ENCODE measurements at places on chromosomes 7 and 10. TPM values are rescaled to one million over a fixed set of nuclear protein-coding genes. Genes with fewer than 3 reads are reported as not detected.

DNA sequence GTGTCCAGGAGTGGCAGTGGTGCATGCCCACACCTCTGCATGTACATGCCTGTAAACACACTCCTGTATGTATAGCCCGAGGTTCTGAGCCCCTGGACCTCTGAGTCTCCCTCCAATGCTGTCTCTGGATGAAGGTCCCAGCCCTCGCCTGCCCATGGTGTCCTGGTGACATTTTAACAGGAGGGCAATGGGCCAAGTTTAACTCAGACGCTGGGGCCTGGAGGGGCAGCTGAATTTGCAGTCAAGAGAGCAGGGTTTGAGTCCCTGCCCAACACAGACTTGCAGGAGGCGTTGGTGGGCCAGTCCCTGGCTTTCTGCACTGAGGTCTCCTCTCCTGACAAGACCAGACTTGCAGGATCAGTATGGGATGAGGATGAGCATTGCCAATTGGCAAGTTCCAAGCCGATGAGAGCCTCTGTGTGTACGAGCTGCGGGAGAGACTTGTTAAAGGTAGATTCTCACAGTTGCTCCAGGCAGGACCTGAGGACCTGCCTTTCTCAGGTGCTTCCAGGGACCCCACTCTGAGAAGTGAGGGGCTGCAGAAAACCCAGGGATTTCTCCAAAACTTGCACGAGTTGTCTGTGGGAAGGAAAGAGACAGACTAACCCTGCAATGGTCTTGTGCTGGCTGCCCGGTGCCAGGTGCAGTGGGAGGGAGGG is 141.9 kb downstream of the ELFN1 start:
- H3K27me3 ChIP-seq = no peaks in the 10 kb centered on the region
- no peaks in the 10 kb centered on the region for H3K4me1 ChIP-seq
- DNase-seq = no peak

DNA sequence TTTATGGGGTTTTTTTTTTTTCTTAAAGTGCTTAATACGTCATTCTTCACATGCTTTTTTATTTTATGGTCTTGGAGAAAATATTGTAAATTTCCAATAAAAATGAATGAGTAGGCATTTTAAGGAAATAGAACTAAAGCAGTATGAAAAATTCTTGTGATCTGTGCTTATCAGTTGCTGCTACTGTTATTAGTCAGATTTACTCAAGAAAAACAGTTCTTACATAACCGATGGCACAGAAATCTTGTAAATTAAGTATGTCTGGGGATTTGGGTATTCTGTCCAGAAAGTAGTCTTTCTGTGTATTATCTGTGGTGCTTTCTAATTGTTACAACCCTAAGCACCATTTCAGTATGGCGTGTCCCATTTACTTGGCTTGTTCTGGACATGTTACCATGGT is 64.7 kb downstream of the LRGUK start:
- no peak overlapping the region for H3K4me3 ChIP-seq
- DNase-seq = no peak
- no peaks in the 10 kb centered on the region for H3K4me1 ChIP-seq
- H3K27me3 ChIP-seq = no peaks in the 10 kb centered on the region

- no peaks in the 10 kb centered on the region for H3K36me3 ChIP-seq
- no peaks in the 10 kb centered on the region for H3K4me1 ChIP-seq
- DNase-seq = no peak
- H3K27ac ChIP-seq = no peak overlapping the region
Observed at GRCh38 chr10:89887830-89888229, 186.4 kb downstream of the KIF20B start.

DNA sequence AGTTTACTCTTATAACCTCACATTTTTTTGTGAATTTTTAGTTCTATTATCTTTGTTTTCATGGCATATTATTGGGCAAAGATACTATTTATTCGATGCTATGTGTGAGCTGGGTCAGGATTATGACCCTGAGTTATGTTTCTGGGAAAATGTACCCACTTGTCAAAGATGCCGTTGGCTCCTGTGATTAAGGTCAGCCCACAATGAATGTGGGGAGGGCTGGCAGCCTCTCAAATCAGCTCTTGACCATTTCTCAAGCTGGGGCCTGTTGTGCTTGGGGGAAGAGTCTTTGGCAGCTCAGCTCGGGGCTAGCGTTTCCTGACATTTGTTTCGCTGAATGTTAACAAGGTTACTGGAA is 97.5 kb downstream of the TCF7L2 start:
- peaks cover 58% of the 10 kb centered on the region for H3K4me1 ChIP-seq
- no peaks in the 10 kb centered on the region for H3K27me3 ChIP-seq
- H3K27ac ChIP-seq = peak overlapping the region; percentile 67

DNA sequence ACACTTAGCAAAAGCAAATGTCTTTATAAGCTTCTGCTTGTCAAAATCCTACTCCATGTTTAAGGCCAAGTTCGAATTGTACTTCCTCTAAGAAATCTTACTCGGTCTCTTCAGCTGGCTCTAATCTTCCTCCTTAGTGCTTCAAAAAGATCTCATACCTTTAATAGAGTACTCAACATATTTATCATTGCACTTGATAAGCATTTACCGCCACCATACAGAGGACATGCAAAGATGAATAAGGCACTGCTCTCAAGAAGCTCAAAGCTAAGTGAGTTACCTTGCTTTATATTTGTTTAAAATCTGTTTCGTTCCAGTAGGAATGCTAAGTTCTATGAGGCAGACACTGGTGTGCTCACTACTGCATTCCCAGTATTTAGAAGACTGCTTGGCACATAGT is 61.9 kb upstream of the DNAJB12 start:
- no peaks in the 10 kb centered on the region for H3K27me3 ChIP-seq
- no peak overlapping the region for H3K27ac ChIP-seq
- no peaks in the 10 kb centered on the region for H3K36me3 ChIP-seq

GRCh38 chr10:100709146-100710082 is 36.0 kb upstream of the PAX2 start:
- H3K36me3 ChIP-seq = no peaks in the 10 kb centered on the region
- DNase-seq = no peak
- H3K27ac ChIP-seq = no peak overlapping the region
- no peaks in the 10 kb centered on the region for H3K4me1 ChIP-seq

DNA sequence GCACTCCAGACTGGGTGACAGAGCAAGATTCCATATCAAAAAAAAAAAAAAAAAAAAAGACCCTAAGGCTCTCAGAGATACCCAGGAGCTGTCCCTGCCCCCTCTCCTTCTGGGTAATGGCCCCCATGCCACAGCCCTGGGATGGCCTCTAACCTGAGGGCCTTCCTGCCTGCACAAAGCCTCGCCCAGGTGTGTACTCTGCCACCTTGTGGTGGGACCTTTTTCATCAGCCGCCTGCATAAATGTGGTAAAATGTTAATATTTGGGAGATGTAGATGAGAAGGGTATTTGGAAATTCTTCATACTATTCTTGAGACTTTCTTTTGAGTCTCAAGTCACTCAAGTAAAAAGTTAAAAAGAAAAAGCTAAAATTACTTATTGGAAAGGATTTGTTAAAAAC is 46.3 kb upstream of the RNF216 start:
- H3K27ac ChIP-seq = no peak overlapping the region
- H3K27me3 ChIP-seq = no peaks in the 10 kb centered on the region
- H3K36me3 ChIP-seq = no peaks in the 10 kb centered on the region

DNA sequence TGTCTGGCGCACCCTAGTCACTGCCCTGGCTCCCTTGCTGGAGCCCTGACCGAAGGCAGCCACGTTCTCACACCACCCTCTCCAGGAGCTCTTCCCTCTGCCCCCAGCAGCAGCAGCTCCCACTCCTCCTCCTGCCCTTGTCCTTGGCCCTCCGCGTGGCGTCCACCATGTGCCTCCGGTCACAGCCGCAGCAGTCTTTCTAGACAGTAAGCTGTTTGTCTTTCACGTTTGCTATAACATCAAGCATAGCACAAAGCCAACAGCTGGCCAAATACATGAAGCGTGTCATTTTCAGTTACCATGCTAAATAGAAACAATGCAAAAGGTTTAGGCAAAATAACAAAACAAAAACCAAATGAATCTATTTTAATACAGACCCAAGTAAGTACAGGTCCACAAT is 3.3 kb downstream of the PITRM1 start:
- H3K36me3 ChIP-seq = peaks cover 55% of the 10 kb centered on the region
- DNase-seq = no peak
- peaks cover 11% of the 10 kb centered on the region for H3K4me1 ChIP-seq
- no peaks in the 10 kb centered on the region for H3K27me3 ChIP-seq

DNA sequence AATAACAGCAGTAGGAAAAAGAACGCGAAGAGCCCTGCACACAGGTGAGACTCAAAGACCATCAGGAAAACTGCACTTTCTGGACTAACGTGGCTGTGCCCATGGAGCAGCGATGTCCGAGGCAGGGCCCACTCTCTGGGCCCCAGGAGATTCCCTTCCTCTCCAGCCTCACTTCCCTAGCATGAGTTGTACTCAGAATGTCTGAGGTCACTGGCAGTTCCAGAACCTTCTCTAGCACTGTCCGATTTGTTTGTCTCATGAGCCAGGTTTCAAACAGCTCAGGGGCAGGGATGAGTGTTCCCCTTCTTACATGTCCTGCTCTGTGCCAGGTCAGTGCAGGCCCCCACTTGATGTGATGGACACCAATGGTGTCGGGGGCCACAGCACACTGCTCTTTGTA is 484.2 kb downstream of the PTPRN2 start:
- no peak overlapping the region for H3K27ac ChIP-seq
- H3K4me3 ChIP-seq = no peak overlapping the region
- no peaks in the 10 kb centered on the region for H3K36me3 ChIP-seq
- H3K27me3 ChIP-seq = no peaks in the 10 kb centered on the region
- no peak for DNase-seq
- no peaks in the 10 kb centered on the region for H3K4me1 ChIP-seq

Gene ZNF438
- 10.6 TPM for total RNA-seq

Gene MUC12
- total RNA-seq = not detected

Gene WEE2
- not detected for total RNA-seq

Gene SFXN2
- total RNA-seq = 1.6 TPM
